Cardiac fibroblast (primary cell): ENCODE measurements at places on chromosomes 2 and 18.

DNA sequence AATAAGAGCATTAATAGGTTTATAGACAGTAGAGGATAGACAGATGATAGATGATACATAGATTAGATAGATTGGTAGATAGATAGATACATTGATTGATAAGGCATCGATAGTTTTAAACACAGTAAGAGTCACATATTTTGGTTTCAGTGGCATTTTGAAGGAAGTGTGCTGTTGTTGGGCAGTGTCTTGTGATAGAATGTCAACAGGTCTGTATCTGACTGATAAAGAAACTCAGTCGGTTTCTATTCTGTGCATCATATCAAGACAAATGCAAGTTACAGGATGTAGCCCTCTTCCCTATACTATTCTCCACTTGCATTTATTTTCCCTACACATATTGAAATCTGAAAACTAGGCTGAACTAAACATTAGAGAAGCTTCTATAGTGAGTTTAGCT is 1229.0 kb upstream of the ZEB2 start:
- no peak for DNase-seq

GRCh38 chr2:17429130-17429529 is 89.1 kb downstream of the RAD51AP2 start:
- DNase-seq: peak; percentile 69

DNA sequence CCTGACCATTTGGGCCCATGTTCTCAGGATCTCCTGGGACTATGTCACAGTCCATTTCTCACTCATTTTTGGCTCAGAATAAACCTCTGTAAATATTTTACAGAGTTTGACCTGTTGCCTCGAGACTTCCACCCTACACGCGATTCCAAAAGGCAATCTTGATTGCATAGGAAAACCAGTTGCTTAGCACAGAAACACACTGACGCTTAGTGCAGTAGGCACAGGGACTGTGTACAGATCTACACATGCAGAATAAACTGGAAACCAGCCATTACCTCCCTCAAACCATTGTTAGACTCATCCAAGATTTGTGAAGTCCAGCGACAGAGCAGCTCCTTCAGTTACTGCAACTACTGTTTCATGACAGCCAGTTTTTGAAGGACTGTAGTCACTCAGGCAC is 73.0 kb downstream of the NCKAP5 start:
- DNase-seq: no peak

GRCh38 chr2:119234021-119235019 is 10.7 kb downstream of the STEAP3 start:
- peak; percentile 42 for DNase-seq

- no peak for DNase-seq
Measured at GRCh38 chr2:129805899-129806298, 173.6 kb upstream of the RAB6C start.

- DNase-seq: no peak
Measured at GRCh38 chr2:41618754-41619153, 429.1 kb upstream of the PKDCC start.

- no peak for DNase-seq
Measured at GRCh38 chr18:41207706-41208105, 747.3 kb upstream of the PIK3C3 start.

- no peak for DNase-seq
Measured at GRCh38 chr2:1609040-1609439, 135.3 kb downstream of the PXDN start.

DNA sequence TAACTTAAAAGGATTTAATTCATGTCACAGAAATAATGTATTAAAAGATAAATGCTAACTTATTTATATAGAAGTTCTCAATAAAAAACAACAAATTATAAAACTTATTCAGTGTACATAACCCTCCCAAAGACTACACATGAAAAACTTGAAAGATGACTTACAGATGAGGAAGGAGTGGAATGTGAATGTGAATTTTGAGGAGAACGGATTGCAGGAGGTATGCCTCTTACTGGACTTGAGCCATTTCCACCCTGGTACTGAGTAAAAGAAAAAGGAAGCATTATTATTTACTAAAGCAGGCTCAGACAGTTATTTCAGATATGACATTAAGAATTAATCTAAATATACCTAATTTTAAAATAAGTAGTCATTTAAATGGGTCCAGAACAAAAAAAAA is 104.4 kb downstream of the TLK1 start:
- DNase-seq: peak; percentile 61

DNA sequence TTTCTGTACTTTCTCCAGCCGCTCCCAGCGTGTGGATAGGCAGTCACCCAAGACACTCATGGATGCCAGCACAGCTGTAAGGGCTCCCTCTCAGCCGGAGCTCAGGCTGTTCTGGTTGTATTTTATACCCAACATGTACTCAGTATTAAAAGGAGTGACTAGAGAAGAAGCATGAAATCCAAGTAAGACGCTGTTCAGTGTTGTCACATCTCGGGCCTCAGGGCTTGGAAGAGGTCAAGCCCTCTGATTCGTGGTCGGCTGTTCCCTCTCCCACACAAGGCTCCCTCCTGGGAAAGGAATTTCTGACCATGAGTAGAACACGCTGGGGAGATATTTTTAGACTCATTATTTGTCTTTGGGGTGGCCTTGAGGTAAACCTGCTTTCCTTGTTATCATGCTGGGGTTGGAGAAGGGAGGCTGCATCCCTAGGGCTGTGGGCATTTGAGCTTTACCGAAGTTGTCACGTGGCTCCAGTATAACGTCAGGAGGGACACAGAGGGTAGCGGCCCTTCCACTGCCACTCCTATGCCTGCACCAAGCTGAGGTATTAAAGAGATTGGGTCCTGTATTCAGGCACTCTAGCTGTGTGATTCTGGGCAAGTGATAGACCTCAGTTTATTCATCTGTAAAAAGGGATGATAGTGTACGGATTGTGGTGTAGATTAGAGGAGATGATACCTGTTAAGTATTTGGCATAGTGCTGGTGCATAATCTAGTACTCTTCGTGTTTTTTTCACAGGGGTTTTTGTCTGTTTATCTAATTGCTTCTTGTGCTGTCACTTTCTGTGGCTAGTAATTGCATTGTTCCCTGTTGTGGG is 34.1 kb downstream of the HK2 start:
- peak; percentile 83 for DNase-seq

DNA sequence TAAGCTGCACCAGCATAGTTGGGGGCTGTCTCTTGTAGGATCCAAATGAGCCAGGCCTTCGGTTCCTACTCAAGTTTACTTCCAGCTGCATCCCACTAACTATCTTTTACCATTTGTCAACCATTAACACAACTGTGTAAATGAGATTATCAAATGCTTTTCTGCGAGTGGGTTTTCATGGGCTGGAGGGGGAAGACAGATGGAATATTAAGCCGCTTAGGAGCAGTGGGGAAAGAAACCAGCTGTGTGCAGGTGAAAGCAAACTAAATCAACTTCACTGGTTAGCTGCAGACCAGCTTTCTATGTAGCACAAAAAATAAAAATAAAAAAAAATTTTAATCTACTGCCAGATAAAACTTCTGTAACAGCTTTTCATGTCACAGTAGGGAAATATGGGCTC is 307.3 kb upstream of the FBXO11 start:
- DNase-seq: no peak

DNA sequence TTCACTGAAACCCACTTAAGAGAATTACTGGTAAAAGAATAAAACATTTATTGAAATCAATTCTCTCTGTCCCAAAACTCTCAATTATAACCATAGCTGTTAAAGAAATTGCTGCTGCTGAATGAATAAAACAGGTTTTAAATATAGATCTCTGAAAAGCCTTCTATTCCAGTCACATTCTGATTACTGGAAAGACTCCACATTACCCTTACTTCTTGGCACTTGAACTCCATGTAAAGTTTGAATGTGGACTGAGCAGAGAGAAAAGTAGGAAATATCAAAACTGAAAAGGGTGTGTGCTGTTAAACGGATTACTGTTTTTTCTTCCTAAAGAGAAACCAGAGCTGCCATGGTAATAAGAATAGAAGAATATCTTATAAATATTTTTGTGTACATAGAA is 655.3 kb upstream of the SETBP1 start:
- DNase-seq: no peak

- no peak for DNase-seq
Measured at GRCh38 chr2:212618636-212619035, 80.0 kb upstream of the ERBB4 start.

DNA sequence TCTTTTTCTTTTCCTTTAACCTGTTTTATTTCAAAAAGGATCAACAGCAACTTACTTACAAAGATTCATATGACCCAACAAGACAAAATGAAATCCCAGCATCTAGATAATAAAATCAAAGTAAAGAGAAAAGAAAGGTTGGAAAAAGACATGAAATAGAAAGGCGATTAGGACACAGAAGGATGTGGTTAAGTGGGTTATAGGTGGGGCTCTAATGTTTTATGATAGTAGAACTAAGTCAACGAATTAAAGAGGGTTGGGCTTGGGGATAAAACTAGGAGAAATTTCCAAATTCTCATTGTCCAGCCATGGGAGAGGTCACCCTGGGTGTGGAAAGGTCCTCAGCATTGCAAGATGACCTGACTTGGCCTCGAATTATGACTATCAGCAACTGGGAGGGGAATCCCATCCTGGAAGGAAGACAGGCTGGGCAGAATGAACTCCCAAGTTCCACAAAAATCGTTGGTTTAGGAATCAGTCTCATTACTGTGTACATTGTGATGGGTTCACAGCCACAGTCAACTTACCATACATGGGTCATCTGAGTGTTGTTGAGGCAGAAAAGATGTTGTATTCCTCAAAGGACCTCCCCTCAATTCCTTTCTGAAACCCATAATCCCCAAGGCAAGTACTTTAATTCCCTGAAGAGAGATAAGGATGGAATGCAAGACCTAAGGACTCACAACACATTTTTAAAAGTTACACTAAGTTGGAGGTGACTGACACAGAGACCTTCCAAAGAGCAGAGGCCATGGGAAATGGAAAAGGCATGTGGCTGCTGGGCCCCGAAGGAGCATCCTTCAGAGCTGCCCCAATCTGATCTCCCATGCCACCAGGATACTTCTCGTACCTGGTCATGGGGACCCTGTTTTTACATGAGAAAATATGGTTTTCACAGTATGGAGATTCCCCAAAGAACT is 167.6 kb downstream of the UXS1 start:
- DNase-seq: no peak

DNA sequence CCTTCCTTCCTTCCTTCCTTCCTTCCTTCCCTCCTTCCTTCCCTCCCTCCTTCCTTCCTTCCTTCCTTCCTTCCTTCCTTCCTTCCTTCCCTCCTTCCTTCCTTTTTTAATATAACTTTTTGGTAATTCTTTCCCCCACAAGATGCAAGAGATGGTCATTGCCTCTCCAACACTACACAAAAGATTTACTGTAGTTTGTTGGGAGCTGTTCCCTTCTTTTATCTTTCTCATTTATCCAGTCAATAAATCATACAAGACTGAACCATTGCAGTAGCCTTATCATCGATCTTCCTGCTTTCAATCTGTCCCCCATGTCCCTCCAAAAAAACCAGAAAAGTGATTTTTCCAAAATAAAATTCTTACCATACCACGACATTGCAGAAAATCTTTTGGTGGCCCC is 8.2 kb downstream of the APCDD1 start:
- DNase-seq: no peak

GRCh38 chr2:60478660-60479059 is 74.8 kb downstream of the BCL11A start:
- no peak for DNase-seq

DNA sequence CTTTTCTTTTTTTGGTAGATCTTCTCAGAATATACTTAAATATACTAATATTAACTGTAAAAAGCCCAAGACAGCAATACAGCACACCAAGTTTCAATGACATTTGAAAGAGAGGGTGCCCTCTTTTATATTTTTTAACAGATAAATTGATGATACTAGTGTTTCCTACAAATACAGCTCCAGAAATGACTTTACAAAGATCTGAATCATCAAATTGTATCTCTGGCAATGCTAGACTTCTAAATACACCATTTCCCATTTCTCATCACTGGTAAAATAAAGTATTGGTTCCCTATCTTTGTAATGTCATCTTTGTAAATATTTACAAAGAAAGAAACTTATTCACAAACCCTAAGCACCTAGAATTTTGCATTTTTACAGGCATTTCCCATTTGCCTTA is 281.3 kb downstream of the EXOC6B start:
- DNase-seq: no peak

GRCh38 chr18:5729983-5730699 is 165.2 kb downstream of the TMEM200C start:
- DNase-seq: no peak

DNA sequence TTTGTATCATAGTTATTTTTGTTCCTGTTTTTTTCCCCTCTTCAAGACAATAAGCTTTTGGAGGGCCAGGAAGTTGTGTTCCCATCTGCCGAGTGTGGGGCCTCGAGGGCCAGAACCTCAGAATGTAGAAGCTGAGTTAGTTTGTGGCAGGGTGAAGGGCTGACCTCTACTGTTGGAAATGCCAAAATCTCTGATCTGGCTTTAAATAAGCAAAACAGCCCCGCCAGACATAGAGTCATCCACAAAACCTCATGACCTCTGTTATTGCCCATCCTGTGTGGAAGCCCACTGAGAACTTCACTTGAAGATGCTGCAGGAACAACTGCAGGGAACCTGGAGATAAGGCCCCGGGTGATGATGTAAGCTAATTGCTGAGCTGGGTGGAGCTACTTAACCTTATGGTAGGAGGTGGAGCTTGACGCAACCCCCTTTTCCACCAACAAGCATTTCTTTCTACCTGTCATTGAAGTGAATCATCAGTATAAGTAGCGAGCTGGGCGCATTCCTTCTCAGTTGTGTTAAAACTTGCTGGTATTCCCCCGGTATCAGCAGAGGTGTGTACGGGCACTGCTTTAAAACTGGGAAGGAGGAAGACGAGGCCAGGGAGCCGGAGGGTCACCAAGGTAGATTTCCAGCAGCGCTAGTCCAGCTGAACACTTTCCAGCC is 177.2 kb downstream of the NEDD4L start:
- DNase-seq: peak; percentile 42

DNA sequence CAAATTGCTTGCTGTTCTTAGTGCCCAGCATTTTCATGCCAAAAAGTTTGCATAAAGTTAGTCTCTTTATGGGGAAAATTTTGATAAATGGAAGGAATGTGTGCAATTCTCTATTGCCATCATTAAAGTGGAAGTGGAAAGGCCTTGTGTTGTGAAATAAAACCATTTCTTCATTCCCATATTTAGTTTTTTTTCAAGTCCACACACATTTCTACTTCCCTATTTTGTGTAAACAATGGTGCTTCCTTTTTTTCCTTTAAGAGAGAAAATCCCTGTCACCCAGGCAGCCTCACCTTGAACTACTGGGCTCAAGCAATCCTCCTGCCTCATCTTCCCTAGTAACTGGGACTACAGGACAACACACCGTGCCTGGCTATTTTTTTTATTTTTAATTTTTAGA is 42.3 kb upstream of the NCOA1 start:
- DNase-seq: no peak

GRCh38 chr18:49813319-49814146 is at the start of gene ACAA2:
TSS of gene ACAA2 (minus strand) at chr18:49813533. CDS start at chr18:49813484, 49 bp downstream.
- DNase-seq: peak; percentile 92

GRCh38 chr2:240298803-240299709 is 136.4 kb upstream of the GPC1 start:
- DNase-seq: no peak

- no peak for DNase-seq
Measured at GRCh38 chr18:79869591-79870300, 72.0 kb downstream of the KCNG2 start.
